ENCODE measurements at places on chromosomes 12 and 14. TPM values are rescaled to one million over a fixed set of nuclear protein-coding genes. Genes with fewer than 3 reads are reported as not detected.

The TAS2R8 gene
- not detected for total RNA-seq

The TBC1D30 gene
- 6.4 TPM for total RNA-seq

- H3K27ac ChIP-seq: no peak overlapping the region
- H3K36me3 ChIP-seq: no peaks in the 10 kb centered on the region
- H3K4me1 ChIP-seq: no peaks in the 10 kb centered on the region
- no peak for DNase-seq
- H3K4me3 ChIP-seq: no peak overlapping the region
Observed at GRCh38 chr12:84619053-84619571, 293.5 kb downstream of the SLC6A15 start.

DNA sequence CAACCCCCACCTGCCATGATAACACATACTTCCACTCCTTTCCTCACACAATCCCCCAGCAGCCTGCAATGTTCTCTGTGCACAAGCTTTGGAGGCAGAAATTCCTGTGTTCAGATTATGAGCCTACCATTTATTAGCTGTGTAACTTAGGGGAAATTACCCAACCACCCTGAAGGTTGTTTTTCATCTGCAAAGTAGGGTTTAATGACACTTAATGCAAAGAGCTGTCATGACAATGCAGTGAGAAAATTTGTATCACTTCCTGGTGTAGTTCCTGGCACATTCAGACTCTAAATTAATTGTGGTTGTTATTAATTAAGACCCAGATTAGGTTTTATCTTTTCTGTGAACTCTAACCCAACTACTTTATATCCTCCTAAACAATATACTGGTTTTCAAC is 122.4 kb upstream of the DYRK2 start:
- H3K27ac ChIP-seq: no peak overlapping the region
- no peaks in the 10 kb centered on the region for H3K36me3 ChIP-seq
- H3K4me3 ChIP-seq: no peak overlapping the region
- H3K27me3 ChIP-seq: no peaks in the 10 kb centered on the region
- no peaks in the 10 kb centered on the region for H3K4me1 ChIP-seq
- DNase-seq: no peak

DNA sequence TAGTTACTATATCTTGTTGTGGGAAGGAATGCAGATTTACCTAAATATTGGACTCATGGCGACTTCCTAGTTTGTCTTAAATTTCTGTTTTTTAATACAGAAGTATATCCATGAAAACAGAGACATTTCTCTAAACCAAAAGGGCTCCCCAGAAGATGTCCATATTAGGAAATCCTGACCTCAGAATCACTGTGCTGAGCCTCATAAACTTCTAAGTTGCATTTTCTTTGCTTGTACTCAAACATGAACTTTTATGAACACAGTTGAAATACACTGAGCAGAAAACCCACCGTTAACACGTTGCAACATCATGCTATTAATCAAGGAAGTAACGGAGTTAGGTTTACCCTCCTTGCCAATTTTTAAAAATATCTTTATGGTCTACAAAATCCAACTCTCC is 42.9 kb upstream of the NR2C1 start:
- H3K27ac ChIP-seq: no peak overlapping the region
- H3K36me3 ChIP-seq: no peaks in the 10 kb centered on the region

DNA sequence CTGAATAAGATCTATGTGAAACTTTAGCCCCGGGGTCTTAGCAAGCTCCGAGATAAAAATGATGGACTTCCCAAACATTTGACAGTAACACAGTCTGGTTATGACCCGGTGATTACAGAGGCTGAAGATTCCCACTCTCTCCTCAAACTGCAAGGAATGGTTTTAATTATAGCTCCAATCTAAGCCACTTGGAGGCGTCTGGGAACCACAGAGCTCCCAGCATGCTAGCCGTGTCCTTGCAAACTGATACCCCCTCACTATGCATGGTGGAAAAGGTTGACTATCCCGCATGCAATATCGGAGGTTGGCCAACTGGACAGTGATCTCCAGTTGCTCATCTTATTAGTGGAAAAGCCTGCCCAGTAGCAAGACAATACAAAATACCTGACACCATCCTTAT is 76.5 kb upstream of the GRIN2B start:
- no peaks in the 10 kb centered on the region for H3K36me3 ChIP-seq
- H3K4me3 ChIP-seq: no peak overlapping the region
- DNase-seq: no peak
- no peak overlapping the region for H3K27ac ChIP-seq
- no peaks in the 10 kb centered on the region for H3K4me1 ChIP-seq

DNA sequence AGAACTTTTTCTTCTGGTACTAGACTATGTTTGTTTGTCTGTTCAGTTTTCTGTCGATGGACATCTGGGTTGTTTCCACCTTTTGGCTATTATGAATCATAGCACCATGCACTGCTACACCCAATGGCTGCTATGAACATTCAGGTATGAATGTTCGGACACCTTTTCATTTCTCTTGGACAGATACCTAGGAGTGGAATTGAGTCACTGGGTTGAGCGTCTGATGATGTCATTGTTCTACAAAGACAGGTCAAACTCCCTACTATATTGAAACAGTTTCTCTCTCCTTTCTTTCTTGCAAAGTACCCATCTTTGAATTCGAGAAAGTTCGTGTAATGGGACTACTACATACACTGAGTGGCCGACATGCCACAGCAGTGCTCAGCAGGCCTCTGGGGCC is 44.7 kb downstream of the KCTD10 start:
- no peaks in the 10 kb centered on the region for H3K36me3 ChIP-seq
- no peak for DNase-seq
- H3K4me3 ChIP-seq: no peak overlapping the region
- no peak overlapping the region for H3K27ac ChIP-seq
- no peaks in the 10 kb centered on the region for H3K27me3 ChIP-seq

- H3K4me1 ChIP-seq: no peaks in the 10 kb centered on the region
- H3K4me3 ChIP-seq: no peak overlapping the region
- DNase-seq: no peak
- H3K27me3 ChIP-seq: no peaks in the 10 kb centered on the region
- no peaks in the 10 kb centered on the region for H3K36me3 ChIP-seq
Observed at GRCh38 chr12:85374981-85375380, 95.0 kb downstream of the ALX1 start.

DNA sequence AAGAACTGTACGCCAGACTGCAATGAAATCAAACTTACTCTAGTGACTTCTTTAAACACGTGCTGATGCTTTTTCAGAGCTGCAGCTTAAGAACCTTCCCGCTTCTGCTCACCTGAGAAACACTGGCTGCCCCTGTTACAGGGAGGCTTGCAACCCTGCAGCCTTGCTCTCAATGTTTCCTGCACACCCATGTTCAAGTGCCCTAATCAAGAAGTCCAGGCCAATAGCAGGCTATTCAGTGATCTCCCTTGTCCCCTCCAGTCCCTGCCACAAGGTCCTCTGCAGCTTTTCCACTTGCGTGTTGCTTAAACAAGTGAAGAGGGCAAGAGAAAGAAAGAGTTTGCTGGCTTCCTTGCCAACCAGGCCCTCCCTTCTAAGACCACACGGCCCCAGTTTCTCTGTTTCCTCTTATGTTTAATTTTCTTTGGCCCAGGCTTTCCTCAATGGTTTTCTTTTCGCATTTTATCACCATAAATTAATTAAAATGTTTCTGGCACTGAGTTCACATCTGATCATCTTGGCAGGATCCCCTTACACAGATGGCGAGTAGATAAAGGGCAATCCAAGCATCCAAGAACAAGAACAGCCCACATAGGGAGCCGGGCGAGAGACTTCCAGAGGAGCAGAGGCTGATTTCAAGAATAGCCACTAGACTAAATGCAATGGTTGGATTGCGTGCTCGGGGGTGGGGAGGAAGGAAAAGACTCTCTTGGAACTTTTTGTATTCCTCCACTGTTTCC is 82.3 kb upstream of the CDKN3 start:
- no peak for DNase-seq
- H3K36me3 ChIP-seq: no peaks in the 10 kb centered on the region
- H3K27me3 ChIP-seq: no peaks in the 10 kb centered on the region
- H3K4me1 ChIP-seq: no peaks in the 10 kb centered on the region
- H3K4me3 ChIP-seq: no peak overlapping the region

DNA sequence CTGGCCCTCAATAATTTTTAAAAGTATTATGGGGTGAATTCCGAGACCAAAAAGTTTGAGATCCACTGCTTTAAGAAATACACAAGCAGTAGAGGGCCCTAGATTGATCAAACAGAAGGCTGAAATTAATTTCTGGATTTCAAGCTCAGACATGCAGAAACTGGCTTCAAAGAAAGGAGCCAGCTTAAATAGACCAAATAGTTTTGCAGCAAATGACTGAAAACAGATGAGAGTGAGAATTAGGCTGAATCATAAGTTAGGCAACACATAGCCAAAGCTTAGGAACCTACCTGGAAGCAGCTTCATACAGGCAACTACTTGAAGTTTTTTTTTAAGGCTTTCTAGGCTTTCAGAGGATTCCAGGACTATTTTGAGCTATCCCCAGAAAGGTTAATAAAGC is 12.4 kb downstream of the ATF7 start:
- no peak for DNase-seq
- H3K27me3 ChIP-seq: no peaks in the 10 kb centered on the region
- peaks cover 32% of the 10 kb centered on the region for H3K36me3 ChIP-seq
- H3K27ac ChIP-seq: no peak overlapping the region
- H3K4me3 ChIP-seq: no peak overlapping the region
- peaks cover 18% of the 10 kb centered on the region for H3K4me1 ChIP-seq

Data from stomach (tissue), 19 donors.